ENCODE measurements at places on chromosomes 6 and 20. TPM values are rescaled to one million over a fixed set of nuclear protein-coding genes. Genes with fewer than 3 reads are reported as not detected.

GRCh38 chr6:64672651-64673050 lies 1034.4 kb downstream of the EYS start:
- no peak overlapping the region for H3K27ac ChIP-seq
- no peaks in the 10 kb centered on the region for H3K4me1 ChIP-seq
- DNase-seq = no peak

DNA sequence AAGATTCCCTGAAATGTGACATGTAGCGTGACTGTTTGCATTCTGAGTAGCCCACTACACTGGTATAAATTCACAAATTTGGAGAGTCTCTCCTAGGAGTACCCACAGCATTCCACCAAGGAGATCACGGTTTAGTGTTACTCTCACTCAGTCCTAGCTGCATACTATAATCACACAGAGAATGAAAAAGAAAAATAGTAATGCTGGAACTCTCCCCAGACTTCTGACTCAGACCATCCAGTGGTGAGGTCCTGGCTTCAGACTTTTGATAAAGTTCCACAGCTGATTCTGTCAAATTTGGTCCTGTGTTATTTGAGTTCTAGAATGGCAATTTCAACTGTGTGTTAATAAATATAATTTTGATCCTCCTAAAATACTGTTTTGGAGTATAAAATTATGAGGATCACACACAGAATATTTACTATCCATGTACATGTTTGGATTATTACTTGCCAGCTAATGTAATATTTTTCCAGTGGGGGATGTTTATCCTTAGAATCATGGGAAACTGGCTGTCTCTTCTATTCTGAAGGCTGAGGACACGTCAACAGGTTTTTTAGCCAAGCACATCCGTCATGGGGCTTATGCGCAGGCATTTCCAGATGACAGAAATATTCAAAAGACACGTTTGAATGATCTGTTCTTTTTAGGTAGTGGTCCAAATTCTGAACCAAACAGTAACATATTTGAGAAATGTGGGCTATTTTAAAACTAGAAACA lies 5.1 kb upstream of the KIAA0408 start:
- no peak overlapping the region for H3K27ac ChIP-seq
- no peak for DNase-seq
- no peak overlapping the region for H3K4me3 ChIP-seq
- H3K4me1 ChIP-seq = no peaks in the 10 kb centered on the region

- H3K36me3 ChIP-seq = peaks cover 10% of the 10 kb centered on the region
- no peak overlapping the region for H3K4me3 ChIP-seq
- no peak overlapping the region for H3K27ac ChIP-seq
- DNase-seq = no peak
These were observed 10.6 kb downstream of the TAF11 start for GRCh38 chr6:34877259-34877658.

DNA sequence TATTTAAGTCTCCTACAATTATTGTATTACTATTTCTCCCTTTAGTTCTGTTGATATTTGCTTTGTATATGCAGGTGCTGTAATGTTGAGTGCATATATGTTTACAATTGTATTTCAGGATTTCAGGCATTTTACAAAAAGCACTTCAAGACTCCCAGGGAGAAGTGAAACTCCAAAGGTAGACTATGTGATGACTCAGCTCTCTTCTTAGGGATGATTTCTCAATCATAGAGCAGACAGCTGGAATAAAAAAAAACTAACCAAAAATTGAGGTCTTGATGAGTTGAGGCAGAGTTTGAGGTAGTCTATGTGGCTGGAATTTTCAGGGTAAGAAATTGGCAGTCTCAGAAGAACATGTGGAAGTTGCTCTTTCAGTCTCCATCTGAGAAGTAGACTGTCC lies 786.1 kb downstream of the TFAP2A start:
- H3K27ac ChIP-seq = no peak overlapping the region
- no peaks in the 10 kb centered on the region for H3K27me3 ChIP-seq
- DNase-seq = no peak
- H3K36me3 ChIP-seq = no peaks in the 10 kb centered on the region

GRCh38 chr6:11277275-11278206 lies 45.1 kb upstream of the NEDD9 start:
- H3K4me1 ChIP-seq = peaks cover 33% of the 10 kb centered on the region
- H3K27ac ChIP-seq = peak overlapping the region; percentile 74
- DNase-seq = no peak
- H3K4me3 ChIP-seq = no peak overlapping the region
- peaks cover 26% of the 10 kb centered on the region for H3K36me3 ChIP-seq
- H3K27me3 ChIP-seq = no peaks in the 10 kb centered on the region

DNA sequence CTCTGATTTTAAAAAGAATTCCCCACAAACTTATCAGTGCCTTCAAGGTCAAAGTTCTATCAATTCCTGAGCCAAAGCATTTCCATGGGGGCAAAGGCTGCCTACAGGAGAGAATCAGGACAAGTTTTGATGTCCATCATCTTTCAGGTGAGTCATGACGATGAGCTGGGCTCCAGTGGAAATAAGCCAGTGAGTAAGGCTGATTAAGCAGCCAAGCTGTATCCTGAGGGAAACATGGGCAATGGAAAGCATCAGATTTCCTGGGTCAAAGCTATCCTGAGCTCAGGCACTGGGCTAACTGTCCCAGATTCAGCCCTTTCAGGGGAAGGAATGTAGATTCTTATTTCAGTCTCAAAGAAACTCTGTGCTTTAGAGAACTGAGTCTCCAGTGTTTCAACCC lies 377.4 kb downstream of the CD109 start:
- DNase-seq = no peak
- no peak overlapping the region for H3K4me3 ChIP-seq
- H3K27ac ChIP-seq = no peak overlapping the region
- no peaks in the 10 kb centered on the region for H3K4me1 ChIP-seq

DNA sequence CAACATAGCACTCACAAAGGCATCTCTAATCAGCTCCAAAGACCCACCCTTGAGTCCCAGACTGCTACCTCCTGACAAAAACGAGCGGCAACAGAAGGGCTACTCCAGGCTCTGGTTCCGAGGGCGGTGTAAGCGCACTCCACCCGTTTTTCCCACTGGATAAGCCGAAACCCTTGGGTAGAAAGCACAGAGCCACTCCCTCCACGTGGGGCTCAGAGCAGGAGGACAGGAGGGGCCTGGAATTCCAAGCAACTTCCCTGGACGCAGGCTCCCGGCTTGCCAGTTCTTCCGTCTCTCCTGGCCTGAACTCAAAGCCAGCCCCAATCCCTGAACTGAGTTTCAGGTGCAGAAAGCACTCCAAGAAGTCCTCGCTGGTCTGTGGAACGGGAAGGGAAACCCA lies 7.4 kb downstream of the GMEB2 start:
- peaks cover 44% of the 10 kb centered on the region for H3K36me3 ChIP-seq
- no peaks in the 10 kb centered on the region for H3K27me3 ChIP-seq
- H3K4me3 ChIP-seq = no peak overlapping the region
- peaks cover 29% of the 10 kb centered on the region for H3K4me1 ChIP-seq

DNA sequence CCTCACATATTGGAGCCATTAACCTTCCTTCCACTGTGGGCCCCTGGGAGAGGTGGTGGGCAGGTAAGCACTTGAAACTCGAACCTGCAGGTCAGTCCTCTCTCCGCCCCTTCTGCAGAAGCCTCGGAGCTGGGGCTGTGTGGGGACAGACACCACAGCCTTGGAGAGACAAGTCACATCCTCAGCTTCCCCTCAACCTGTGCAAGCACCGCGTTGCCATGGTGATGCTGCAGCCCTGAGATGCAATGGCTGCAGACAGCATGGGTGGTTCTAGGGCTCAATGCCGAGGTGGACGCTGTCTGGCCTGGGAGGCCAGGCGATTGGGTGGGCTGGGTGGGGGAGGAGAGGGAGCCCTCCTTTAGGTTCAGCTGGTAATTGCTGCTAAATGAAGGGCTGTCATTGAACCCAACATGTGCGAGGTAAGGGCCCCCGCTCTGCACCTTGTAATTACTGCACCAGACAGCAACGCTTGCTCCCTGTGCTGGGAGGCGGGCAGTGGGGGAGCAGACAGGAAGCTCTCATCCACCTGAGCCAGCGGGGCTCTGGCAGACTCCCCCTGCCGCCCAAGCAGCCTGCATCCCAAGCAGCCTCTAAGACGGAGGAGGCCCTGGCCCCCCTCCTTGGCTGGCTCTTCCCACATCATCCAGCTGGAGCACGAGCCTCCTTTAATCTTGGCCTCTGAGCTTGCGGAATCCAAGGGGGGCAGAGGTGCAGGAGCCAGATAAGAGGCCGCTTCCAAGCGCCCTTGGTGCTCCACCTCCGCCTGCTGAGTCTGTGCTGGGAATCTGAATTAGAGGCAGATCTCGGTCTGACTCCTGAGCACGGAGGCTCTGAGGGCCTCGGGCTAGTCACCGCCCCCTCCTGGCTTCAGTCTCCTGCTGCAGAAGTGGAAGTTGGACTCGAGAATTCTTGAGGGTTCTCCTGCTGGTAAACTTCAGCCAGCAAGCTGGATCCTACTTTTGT lies 39.8 kb upstream of the CDH22 start:
- peaks cover 38% of the 10 kb centered on the region for H3K4me1 ChIP-seq
- H3K4me3 ChIP-seq = no peak overlapping the region
- no peak overlapping the region for H3K27ac ChIP-seq
- DNase-seq = no peak
- no peaks in the 10 kb centered on the region for H3K27me3 ChIP-seq
- peaks cover 38% of the 10 kb centered on the region for H3K36me3 ChIP-seq

- H3K4me1 ChIP-seq = peaks cover 3% of the 10 kb centered on the region
- no peaks in the 10 kb centered on the region for H3K27me3 ChIP-seq
- no peak overlapping the region for H3K4me3 ChIP-seq
- peaks cover 2% of the 10 kb centered on the region for H3K36me3 ChIP-seq
- H3K27ac ChIP-seq = no peak overlapping the region
These were observed 302.0 kb upstream of the PLCB4 start for GRCh38 chr20:8766868-8767390.

DNA sequence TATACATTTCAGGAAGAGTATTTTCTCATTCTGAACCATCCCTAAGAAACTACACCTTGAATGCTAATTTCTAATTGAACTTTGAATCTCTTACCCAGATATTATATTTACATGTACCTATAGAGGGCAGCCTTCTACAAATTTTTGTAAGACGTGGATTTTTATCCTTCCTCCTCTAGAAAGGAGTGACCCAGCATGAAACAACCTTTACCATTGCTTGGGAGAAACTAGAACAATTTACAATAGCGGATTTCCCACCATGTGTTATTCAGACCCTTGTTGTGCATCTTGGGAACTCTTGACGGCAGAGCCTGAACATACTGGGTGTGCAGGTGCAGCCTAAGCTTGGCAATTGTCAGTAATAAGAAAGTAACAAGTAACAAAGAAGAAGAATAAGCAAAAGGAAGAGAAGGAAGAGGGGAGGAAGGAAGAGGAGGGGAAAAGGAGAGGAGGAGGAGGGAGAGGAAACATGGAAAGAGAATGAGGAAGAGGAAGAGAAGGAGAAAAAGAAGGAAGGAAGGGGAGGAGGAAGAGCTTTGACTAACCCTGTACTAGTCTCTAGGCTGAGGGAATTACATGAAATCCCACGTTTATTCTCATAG lies 10.8 kb upstream of the TAAR1 start:
- no peak overlapping the region for H3K27ac ChIP-seq
- H3K4me1 ChIP-seq = peaks cover 5% of the 10 kb centered on the region
- H3K4me3 ChIP-seq = no peak overlapping the region
- no peaks in the 10 kb centered on the region for H3K36me3 ChIP-seq

DNA sequence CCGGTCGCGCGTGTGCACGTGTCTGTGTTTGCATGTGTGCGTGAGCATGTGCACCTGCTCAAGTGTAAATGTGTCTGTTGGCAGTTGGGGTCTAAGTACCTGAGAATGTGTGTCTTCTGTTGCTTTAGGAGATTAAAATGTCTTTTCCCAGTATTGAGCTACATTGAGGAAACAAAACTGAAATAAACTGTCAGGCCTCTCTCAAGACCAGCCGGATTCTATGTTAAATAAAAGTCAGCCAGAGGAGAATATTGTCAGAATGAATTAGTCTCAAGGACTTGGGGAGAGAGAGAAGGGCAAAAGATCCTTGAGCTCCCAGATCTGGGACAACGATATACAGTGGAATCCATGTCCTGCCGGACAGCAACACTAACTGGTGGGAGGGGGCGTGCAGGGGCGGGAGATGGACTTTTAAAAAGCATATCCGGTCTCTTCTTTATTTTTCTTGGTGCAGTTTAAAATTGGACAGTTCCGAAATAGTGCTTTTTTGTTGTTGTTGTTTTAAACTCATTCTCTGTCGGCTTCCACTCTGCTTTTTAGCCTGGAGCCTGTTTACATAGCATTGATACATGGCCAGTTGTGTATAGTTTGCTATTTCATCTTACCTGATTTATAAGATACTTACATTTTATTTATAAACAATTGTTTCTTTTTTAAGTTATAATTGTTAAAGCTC lies 3.3 kb upstream of the TBX18 start:
- DNase-seq = no peak
- peaks cover 14% of the 10 kb centered on the region for H3K36me3 ChIP-seq
- H3K27me3 ChIP-seq = peaks cover 89% of the 10 kb centered on the region
- H3K4me1 ChIP-seq = peaks cover 4% of the 10 kb centered on the region
- no peak overlapping the region for H3K27ac ChIP-seq

GRCh38 chr6:293193-294174 lies 1.2 kb downstream of the DUSP22 start:
- peaks cover 24% of the 10 kb centered on the region for H3K4me1 ChIP-seq
- H3K36me3 ChIP-seq = no peaks in the 10 kb centered on the region
- H3K4me3 ChIP-seq = peak overlapping the region; percentile 96
- DNase-seq = peak; percentile 32

GRCh38 chr20:4748847-4749246 lies 27.1 kb downstream of the PRND start:
- no peaks in the 10 kb centered on the region for H3K4me1 ChIP-seq
- H3K27me3 ChIP-seq = no peaks in the 10 kb centered on the region
- H3K4me3 ChIP-seq = no peak overlapping the region

DNA sequence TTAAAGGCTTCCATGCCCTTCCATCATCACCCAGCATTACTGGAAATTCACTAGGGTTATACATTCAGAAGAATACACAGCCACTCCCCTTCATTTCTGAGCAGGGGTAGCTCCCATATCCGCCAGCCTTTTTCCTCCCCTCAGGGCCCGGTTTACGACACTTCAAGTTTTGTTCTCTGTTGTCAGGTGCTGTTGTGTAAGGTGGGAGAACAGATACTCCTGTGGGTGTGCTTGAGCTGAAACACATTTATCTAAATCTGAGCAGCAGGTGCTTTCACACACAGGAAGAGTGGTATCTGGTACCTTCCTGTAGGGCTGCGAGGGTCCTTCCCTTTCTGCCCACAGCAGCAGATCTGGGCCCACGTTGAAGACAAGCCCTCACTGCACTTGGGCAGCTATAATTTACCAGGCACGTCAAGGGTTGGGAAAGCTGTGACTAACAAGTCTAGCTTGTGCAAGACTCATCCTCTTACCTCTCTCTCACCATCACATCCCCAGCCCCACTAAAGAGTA lies 215.8 kb upstream of the RREB1 start:
- no peak overlapping the region for H3K27ac ChIP-seq
- no peak overlapping the region for H3K4me3 ChIP-seq
- no peaks in the 10 kb centered on the region for H3K4me1 ChIP-seq
- DNase-seq = no peak

GRCh38 chr6:39268171-39268570 lies 38.9 kb upstream of the KCNK5 start:
- no peak overlapping the region for H3K27ac ChIP-seq
- H3K4me1 ChIP-seq = no peaks in the 10 kb centered on the region
- DNase-seq = no peak
- H3K36me3 ChIP-seq = no peaks in the 10 kb centered on the region
- H3K27me3 ChIP-seq = no peaks in the 10 kb centered on the region
- no peak overlapping the region for H3K4me3 ChIP-seq

SUMO4 gene
- 6.0 TPM for total RNA-seq

WASF1 gene
- total RNA-seq = 2.7 TPM

CRISP2 gene
- total RNA-seq = not detected

CST5 gene
- not detected for total RNA-seq
